ENCODE measurements at places on chromosomes 1 and 21.

GRCh38 chr1:160522136-160522535, 919 bp downstream of the SLAMF6 start:
- DNase-seq: no peak

GRCh38 chr1:193322211-193322610, 135.8 kb upstream of the B3GALT2 start:
- no peak for DNase-seq

- no peak for DNase-seq
Observed at GRCh38 chr1:185694081-185694480, 40.1 kb upstream of the HMCN1 start.

DNA sequence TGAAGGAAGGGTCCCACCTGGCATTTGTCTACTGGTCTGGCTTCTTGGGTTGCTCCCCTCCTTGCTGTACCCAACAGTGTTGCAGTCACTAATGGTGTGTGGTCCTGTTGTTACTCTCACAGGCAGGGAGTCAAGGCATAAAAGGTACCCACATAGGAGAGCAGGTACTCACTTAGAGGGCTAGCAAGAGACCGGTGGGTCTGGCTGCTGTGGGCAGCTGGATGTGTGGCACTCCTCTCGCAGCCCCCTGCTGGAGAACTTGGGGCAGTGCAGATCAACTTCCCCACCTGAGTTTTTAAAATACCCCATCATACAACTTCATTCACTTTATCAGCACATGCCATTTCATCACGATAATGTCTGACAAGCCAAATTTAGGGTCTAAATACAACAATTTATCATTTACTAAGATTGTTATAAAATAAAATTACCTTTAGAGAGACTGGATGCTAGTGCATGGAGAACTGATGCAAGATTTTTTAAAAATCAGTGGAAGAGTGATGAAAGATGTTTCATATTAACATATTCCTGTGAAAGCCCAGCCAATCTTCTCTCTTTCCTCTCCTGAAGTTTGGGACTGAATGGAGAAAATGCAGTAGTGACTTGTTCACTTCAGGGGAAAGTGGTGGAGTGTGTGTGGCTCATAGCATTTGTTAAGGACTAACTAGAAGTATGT, 42.8 kb downstream of the ACP6 start:
- DNase-seq: peak; percentile 36

DNA sequence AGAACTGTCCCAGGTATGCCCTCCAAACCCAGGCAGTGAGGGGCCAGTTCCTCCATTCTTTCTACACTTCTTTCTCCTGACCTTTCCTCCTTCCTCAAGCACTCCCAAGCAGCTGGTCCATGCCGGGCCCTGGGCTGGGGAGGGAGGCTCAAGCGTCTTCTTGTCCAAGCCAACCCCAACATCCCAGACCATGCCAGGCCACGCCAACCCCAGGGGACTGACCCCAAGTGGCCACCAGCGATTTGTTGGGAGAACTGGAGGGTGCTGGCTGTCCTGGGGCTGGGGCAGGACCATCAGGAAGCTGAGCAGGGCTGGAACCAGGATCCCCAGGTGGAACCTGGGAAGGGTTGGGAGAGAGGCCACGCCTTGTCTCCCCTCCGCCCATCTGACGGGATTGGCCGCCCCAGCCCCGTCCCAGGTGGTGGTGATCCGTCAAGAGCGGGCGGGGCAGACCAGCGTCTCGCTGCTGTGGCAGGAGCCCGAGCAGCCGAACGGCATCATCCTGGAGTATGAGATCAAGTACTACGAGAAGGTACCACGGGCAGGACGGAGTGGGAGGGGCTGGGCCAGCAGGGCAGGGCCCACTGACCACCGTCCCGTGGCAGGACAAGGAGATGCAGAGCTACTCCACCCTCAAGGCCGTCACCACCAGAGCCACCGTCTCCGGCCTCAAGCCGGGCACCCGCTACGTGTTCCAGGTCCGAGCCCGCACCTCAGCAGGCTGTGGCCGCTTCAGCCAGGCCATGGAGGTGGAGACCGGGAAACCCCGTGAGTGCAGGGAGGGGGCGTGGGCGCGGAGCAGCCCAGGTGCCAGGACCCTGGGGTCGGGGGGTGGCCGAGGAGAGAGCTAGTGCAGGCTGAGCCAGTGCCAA, 29.9 kb downstream of the EPHA8 start:
- DNase-seq: no peak

DNA sequence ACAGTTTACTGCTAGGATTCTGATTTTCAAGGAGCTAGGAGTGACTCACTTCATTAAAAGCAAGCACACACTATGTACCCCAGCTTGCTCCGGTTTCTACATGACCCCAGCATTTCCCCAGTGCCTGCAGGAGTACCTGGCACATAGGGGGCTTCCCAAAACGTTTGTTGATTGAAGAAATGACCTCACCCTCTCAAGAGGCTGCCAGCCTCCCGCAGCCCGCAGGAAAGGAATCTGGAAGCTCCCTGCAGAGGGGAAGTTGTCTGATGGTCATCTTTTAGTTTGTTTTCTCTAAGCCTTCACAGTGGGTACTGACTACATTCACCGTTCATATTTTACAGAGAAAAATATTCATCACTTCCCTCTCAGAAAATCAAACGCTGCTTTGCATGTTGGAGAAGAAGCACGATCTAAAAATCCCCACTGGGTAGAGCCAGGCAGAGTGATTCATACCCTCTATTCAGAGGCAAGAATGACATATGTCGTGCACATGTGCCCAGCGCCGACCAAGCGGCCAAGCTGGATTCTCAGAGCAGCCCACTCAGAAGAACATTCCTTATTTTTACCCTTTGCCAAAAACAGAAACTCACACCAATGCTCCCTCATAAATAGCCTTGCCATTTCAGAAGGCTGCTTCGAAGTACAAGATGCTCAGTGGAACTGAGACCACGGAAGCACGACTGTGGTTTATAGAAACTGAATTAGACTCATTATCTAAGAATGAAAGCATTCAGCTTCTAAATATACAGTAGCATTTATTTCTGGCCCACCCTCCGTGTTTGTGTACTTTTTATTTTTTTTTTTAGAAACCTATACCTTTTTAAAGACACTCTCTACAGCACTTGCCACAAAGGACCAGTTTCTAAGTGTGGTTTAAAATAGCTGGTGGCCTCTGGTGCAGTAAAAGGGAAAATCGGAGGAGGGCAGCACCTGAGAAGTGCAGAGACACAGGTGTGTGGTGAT, 143.2 kb downstream of the MIS18A start:
- DNase-seq: no peak

DNA sequence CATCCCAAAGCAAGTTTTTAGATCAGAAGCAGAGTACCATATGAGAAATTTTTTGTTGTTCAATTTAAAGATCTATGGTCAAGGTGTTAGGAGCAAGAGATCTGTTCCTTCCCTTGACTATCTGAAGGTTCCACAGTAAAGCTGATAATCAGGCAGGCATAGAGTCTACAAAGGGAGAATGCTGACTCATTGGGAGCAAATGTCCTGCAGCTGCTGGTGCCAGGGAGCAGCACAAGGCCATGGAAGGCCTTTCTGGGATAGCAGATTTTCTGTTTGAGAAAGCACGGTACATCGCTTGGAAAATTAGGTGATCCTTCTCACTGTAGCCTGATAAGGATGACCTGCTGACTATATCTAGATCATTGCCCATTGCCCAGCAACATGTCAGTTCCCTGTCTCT, 210.1 kb upstream of the C1orf87 start:
- DNase-seq: no peak

DNA sequence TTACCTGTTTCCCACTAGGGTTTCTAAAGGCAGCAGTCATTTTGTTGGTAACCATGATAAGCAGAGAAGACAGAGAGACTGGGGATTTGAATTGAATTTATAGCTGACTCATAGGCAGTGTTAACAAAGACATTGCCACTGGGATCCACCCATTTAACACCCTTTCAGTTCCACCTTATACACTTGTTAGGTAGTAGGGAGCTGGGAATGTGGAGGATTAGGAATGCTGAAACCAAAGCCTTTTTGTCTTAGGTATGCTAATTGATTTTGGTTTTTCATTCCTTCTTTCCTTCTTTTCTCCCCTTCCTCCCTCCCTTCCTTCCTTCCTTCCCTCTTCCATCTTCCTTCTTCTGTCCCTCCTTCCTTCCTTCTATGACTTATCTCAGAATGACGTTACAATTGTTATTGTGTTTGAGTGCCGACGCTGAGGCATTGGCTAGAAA, 7.5 kb upstream of the EVI5 start:
- DNase-seq: no peak

GRCh38 chr1:201756406-201756805, 72.6 kb upstream of the IPO9 start:
- no peak for DNase-seq

GRCh38 chr1:1177452-1178206, 3.9 kb downstream of the TTLL10 start:
- no peak for DNase-seq

DNA sequence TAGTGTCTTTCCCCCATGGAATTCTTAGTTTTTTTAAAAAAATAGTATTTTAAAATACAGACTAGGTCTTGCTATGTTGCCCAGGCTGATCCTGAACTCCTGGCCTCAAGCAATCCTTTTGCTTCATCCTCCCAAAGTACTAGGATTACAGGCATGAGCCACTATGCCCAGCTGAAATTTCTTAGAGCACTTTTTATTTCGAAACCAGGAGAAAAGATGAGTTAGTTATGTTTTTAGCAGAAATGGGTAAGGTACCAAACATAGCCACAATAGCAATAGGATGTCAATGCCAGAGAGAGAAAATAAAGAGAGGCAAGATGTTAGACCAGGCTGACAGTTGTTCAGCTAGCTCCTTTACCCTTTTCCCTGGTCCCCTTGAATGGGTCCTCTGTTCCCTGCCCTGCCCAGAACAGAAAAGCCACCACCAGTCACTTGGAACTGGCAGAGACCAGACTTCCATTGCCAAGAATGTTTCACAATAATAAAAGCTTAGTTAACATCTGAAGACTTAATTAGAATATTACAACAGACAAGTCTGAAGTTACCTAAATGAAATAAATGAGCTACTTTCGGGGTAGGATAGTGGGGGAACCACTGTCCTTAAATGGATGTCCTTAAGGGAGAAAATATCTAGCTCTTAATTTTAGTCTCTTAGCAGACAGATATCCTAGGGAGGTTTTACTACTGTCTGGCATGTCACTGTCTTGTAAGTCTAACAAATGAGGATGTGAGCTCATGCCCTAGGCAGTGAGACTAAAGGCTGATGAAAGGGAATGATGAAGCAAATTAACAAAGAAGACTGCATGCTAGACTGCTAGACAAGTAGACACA, 54.3 kb downstream of the ABL2 start:
- no peak for DNase-seq

DNA sequence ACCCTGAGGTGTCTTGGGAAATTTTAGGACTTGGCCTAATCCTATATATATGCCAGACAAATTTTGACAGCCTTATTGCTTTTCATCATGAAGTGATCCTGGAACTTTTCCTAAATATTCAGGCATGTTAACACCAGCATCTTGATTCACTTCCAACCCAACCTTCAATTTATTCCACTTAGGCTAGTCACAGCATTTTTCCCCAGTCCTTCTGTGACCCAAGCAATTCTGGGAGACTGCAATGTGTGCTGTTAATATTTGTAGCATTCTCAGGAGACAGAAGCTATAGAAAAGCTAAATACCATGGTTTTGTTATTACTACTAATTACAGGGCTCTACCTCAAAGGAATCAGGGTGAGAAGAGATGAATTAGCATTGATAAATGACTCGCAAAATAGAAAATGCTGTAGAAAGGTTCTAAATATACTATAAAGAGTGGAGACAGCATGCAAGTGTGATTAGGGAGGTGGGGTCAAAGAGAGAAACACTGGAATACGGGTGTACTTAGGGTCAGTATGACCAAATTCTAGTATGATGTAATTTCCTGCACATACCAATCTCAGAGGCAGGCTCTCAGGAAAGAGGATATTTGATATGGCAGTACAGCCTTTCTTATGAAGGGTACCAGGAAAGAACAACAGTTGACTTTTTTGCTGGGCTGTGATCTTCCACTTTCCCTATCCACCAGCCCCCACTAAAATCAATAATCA, 29.1 kb downstream of the PRRX1 start:
- no peak for DNase-seq

DNA sequence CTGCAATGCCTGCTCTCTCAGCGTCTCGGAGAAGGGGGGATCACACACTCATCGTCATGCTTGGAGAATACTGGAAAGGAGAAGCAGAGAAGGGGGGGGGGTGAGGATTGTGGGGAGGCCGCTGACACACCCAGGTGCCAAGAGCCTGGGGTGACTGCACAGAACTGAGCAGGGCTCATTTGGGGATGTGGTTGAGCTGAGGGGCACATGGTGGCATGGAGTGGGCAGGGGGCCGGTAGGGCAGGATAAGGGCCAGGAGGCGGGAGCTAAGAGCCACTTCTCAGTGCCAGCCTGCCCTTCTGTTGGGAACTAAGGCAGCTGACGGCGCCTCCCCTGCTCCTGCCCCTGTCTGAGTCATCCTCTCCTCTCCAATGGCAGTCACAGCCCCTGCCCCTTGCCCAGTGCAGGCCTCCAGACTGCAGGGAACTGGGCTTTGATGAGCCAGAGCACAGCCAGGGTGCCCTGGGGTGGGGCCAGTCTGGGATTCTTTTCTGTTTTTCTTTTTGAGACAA, 27.2 kb downstream of the MRPL37 start:
- no peak for DNase-seq

DNA sequence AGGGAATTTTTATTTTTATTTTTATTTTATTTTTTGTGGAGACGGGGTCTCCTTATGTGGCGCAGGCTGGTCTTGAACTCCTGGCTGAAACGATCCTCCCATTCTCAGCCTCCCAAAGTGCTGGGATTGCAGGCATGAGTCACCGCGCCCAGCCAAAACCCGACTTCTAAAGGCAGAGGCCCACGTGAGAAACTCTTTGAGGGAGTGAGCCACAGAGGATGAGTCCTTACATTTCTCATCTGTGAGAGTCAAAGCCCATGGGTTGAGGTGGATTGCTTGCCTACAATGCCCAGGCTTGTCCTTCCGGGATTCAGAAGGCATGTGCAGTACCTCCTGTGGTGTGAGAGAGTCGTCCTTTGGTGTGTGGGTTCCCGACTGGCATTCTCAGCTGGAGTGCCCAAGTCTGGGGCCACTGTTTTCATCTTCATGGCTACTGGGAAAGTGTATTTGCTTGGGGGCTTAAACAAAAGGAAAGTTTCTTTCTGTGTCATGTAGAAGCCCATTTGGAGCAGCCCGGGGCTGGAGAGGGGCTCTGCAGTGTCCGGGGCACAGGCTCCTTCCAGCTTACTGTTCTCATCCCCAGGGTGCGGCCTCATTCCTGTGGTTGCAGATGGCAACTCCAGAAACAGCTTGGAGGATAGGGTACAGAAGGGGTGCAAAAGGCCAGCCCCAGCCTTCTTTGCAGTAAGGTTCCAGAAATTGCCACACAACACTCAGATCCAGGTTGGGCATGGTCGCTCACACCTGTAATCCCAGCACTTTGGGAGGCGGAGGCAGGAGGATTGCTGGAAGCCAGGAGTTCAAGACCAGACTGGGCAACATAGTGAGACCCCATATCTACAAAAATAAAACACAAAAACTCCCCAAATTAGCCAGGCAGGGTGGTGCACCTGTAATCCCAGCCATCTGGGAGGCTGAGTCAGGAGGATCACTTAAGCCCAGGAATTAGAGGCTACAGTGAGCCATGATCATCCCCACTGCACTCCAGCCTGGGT, 29.4 kb upstream of the CSF3R start:
- DNase-seq: no peak

DNA sequence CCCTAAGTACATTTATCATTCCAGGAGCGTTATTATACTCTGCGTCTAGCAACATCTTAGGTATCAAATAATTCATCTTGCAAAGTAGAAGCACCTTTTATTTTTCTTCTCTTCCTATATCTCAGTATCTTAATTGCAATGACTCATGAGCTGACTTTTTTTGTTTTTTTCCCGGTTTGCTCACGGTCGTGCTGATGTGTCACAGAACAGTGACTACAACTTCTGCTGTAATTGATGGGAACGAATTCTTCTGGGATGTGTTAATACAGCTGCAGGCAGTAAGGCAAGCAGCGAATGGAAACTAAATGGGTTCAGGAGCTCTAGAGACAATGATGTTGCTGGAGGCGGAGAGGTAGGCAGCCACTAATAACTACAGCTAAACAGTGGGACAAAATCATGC, 89.8 kb upstream of the TMPRSS15 start:
- no peak for DNase-seq
